Vagina (tissue), 2 donors: ENCODE measurements at places on chromosomes 12 and 14.

DNA sequence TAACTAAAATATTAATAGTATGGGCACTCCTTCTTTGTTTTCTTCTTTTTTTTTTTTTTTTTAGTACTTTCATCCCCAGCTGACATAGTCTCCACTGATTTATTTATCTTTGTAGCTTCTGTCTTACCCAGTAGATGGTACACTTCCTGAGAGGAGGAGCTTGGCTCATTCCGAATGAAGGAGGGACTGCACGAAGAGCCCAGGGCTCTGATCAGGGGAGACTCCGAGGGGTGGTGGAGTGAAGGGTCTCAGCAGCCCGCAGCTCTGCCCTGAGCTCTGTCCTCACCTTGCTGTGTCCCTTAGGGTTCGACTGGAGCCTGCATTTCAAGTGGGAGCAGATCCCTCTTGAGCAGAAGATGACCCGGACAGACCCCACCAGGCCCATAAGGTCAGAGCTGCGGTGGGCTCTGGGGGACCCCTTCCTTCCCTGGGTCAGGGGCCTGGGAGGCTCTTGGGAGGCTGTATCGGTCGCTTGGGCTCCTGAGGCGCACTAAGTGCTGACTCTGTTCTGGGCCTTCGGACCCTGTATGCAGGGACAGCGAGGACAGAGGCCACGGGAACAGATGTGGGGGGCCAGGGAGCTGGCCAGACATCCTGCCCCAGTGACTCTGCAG lies 65.2 kb downstream of the ERH start:
- no peak for DNase-seq

- DNase-seq: no peak
Observed at GRCh38 chr14:22671622-22672021, 27.5 kb upstream of the OR6J1 start.

DNA sequence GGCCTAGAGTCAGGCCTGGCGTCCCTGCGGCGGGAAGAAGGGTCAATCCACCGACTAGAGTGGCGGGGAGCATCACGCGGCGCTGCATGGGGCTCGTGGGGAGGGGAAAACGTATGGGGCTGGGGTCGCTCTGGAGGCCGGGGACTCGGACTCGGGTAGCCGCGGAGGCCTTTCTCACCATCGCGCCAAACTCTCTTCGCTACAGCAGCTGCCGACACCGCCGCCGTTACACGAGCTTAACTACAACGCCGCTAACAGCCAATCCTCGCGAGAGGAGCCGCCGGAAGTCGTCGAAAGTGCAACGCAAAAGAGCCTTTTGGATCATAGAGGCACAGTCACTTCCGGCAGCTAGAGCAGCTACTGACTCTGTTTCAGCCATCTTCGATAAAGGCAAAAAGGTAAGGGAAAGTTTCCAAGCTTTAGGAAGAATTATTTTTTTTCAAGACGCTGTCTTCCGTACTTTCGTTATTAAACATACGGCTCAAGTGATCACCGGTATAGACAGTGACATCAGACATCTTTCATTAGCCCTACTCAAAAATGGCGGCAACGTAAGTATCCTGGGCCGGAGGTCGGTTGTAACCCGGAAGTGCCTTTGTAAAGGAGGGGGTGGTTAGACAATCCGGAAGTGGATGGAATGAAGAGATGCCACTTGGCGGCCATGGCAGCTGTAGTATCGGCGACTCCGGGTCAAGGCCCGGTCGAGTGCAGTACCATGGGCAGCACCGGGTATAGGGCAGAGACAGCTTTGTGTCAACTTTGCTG lies at the start of the genes ERH and SLC39A9:
TSS of gene ERH (minus strand) at position 247 of the 765 bp plus-strand sequence. CDS start at position 181, 66 bp downstream.
TSS of gene SLC39A9 (plus strand) at position 640 of the 765 bp plus-strand sequence. CDS start 678 bp downstream, outside the sequence.
- no peak for DNase-seq

DNA sequence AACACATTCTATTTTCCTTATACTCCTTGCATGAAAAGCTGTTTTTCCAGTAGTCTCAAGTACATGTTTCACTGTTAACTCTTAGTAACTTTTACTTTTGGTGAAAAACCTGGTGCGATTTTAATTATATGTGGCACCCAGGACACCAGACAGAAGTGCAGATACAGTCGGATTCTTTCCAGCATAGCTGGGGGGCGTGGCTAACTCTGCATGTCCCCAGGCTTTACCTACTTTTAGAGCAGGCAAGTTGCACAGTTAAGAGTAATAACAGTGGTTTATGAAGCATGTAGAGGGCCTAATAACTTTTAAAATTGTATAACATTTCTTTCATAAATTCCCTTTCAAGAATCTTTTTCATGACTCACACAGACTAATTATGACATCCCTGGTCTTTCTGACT lies 70.7 kb downstream of the HSD17B6 start:
- DNase-seq: no peak

- DNase-seq: no peak
Observed at GRCh38 chr12:76180401-76181277, 96.2 kb upstream of the NAP1L1 start.

DNA sequence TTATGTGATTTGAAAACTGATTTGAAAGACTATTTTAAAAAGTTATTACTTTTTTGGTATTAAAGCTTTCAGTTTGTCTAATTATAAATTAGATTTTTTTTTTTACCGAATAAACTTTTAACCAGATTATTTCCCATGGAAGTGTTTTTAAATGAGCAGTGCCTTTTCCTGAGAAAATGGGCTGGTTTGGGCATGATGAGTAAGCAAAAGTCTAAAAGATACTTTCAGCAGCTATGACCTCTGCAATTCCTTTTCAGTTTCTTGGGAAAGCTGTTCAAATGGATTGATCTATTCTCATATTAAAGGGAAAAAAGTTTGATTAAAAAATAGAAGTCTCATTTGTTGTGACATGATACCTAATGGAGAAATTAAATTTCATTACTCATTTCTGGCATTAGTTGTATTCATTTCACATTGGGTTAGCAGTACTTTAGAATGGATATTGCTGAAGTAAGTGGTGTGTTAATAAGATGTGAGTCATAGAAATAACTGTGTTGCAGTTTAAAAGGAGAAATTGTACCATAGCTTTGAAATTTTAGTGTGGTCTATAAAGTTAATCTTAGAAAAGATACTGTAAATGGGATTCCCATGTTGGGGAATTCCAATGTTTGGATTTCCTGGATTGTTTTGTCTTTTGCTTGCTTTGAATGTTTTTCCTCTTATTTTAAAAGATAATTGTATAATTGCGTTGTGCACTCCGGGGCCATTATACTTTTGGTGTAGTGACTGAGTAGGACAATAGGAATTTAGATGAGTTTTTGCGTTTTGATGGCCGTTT lies 21.0 kb downstream of the KTN1 start:
- DNase-seq: no peak

- no peak for DNase-seq
Observed at GRCh38 chr12:71662849-71663560, 643 bp downstream of the ZFC3H1 start.

DNA sequence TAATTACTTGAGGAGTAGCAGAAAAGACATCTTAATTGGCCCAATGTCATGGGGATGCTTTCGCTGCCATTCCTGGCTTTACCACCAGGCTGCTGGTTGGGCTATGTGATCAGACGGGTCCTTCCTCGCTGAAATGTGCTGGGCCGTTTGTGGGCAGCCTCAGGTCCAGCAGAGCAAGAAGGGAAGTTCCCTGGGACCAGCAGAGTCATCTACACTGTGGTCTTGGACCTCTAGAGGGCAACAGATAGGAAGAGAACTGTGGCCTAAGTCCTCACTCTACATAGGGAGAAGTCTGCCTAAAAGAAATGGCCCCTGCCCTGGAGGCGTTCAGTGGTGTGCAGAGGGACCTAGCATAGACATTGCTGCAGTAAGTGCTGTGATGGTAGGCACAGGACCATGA lies 10.9 kb downstream of the EVL start:
- DNase-seq: no peak

DNA sequence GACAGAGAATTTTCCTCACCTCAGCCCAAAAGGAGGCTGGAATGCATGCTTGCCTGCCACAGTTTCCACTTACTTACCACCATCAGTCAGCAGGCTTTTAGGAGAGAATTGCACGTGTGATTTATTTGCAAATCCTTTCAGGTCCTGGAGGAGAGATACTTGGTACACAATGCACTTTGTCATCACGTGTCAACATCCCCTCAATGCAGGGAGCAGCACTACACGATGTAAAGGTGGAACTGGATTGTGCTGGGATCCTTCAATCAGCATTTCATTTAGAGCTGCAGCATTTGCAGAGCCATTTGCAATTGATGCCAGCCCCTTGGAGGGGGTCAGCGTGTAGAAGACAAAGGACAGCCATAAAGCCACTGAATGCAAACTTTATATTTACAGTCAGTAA lies 218.1 kb downstream of the GLT1D1 start:
- DNase-seq: no peak

DNA sequence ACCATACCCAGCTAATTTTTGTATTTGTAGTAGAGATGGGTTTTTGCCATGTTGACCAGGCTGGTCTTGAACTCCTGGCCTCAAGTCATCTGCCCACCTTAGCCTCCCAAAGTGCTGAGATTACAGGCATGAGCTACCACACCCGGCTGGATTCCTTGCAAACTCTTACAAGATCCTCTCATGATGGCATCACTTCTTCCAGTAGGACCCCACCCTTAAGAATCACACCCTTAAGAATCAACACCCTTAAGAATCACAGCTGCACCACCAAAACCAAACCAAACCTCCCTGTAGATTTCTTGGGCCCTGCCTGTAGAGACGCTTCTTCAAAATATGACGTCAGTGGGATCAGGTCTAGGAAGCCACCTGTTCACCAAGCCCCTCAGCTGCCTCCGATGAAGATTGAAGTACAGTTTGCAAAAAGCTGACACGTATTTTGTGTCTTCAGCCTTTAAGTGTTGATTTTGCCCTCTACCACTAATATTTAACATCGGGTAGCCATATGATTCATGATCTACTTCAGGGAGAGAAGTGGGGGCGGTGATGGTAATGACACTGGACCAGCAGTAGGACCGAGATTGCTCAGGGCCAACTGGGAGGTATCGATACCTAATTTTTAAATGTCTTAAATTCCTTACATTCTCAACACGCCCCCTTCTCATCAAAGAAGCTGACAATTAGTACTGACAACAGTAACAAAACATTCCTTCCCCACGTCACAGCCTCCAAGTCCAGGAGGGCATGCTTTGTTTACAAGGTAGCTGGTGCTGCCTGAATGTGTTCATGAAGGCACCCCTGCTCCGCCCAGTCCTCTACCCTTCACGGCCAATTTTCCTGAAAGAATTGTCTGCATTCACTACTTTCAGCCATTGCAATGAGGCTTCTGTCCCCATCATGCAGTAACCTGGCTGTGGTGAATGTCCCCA lies 57.2 kb downstream of the ESRRB start:
- DNase-seq: no peak
